Stimulated activated CD4-positive, alpha-beta T cell treated with anti-CD3 and anti-CD28 coated beads, Interleukin-1b, Interleukin-23, amount 100 ng/mL, for 24 hours (primary cell): ENCODE measurements at places on chromosomes 4 and X.

GRCh38 chrX:118904218-118904617 lies 70.2 kb upstream of the LONRF3 start:
- DNase-seq = no peak

- no peak for DNase-seq
These were observed 645.0 kb downstream of the PCDH7 start for GRCh38 chr4:31365006-31365690.

- DNase-seq = no peak
These were observed 47.9 kb downstream of the JADE3 start for GRCh38 chrX:46959985-46960700.

- peak; percentile 47 for DNase-seq
These were observed 95.6 kb downstream of the AFAP1 start for GRCh38 chr4:7843831-7844593.

- DNase-seq = no peak
These were observed 205.3 kb downstream of the ARAP2 start for GRCh38 chr4:36039026-36039425.

DNA sequence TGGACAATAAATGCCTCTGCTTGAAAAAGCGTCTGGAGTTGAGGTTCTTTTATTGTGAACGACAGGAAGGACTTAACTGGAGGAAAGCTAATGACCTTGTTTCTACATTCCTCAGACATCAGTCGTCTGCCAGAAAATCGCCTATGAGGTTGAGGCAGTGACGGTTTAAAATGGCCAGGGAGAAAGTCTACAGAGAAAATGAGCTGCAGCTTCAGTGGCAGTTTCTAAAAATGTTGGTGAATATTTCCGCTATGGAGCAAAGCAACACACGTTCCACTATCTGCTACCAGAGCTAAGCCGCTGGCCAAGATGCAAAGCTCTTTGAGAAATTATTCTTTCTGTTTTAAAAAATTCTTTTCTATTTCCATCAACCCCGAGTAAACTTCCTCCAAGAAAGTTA lies 116.9 kb upstream of the GALNT7 start:
- no peak for DNase-seq

DNA sequence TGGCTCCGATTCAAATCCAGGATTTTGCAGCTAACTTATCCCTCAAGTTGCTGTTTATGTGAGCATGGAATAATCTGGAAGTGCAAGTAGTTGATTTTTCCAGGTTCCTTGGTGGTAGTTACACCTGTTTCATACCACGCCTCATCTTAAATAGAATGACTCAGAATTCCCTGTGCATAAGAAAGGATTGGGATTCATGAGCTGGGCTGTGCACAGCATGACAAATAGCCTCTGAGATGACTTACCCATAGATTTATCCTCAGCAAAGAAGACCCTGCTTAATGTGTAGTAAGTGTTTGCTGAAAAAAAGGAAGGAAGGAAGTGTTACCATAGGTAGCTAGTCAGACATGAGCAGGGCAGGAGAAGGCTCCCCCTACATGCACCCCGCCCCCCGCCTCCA lies 777.7 kb upstream of the ADGRL3 start:
- DNase-seq = no peak

GRCh38 chr4:141432000-141432712 lies 204.2 kb upstream of the IL15 start:
- DNase-seq = no peak

- no peak for DNase-seq
These were observed 340.1 kb upstream of the CTSO start for GRCh38 chr4:156293657-156294297.

DNA sequence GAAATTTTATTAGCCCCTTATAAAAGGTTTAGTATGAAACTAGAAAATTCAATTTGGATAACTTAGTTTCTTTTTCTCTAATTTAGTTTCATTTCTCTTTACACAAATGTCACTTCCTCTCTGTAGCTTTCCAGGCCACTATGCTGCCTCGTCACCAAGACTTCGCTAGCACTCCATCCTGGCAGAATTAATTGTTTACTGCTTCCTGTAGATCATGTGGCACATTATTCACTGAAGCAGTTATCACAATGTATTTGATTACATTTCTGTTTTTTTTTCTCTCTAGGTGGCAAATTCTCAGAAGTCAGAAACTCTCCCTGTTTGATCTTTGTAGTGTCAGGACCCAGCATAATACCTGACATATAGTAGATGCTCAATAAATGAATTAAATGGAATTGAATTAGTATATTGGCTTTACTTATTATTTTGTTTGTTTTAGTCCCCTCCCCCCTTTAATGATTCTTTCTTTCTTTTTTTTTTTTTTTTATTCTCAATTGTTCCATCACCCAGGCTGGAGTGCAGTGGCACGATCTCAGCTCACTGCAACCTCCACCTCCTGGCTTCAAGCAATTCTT lies 9.3 kb upstream of the SAT1 start:
- DNase-seq = no peak

DNA sequence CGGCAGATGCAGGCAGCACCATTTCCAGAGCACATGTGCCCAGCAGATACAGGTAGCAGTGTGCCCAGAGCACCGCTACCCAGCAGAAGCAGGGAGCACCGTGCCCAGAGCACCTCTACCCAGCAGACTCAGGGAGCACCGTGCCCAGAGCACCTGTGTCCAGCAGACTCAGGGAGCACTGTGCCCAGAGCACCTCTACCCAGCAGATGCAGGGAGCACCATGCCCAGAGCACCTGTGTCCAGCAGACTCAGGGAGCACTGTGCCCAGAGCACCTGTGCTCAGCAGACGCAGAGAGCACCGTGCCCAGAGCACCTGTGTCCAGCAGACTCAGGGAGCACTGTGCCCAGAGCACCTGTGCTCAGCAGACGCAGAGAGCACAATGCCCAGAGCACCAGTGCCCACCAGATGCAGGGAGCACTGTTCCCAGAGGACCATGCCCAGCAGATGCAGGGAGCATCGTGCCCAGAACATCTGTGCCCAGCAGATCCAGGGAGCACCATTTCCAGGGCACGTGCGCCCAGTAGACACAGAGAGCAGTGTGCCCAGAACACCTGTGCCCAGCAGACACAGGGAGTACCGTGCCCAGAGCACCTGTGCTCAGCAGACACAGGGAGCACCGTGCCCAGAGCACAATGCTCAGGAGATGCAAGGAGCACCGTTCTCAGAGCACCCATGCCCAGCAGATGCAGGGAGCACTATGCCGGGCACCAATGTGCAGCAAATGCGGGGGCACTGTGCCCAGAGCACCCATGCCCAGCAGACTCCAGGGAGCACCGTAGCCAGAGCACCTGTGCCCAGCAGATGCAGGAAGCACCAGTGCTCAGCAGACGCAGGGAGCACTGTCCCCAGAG lies 236.4 kb downstream of the DHRSX start:
- no peak for DNase-seq

DNA sequence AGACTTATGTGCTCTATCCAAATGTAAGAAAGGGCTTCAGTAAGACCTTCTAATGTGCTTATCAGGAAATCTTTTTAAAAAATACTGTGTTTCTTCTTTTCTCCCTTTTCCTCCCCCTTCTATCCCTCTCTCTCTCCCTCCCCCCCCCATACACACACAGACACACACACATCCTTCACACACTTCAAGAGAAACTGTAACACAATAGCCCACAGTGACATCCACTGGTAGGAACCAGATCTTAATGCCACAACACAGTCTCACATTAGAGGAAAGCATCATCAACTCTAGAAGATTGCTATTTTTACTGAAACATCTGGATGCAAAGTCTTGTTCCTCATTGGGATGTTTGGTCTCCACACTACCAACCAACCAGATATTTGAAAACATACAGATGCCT lies 4.6 kb downstream of the PCDH19 start:
- no peak for DNase-seq

DNA sequence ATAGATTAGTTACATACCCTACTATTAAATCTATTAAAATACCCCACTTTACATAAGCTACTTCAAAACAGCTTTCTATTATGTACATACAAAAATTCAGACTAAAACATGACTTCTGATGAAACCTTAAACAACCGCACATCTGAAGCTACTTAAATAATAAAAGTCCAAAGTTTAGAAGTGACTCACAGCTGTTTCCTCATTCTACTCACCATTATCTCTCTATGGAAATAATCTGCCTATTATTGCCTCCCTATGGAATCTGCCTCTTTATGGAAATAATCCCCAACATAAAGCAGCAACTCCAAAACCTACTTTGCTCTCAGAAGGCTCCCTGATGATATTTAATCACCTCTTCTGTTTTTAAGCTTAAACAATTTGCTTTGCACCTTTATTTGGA lies 15.7 kb upstream of the BANK1 start:
- no peak for DNase-seq

- DNase-seq = no peak
These were observed 338.7 kb downstream of the FBXW7 start for GRCh38 chr4:152197211-152197610.

- no peak for DNase-seq
These were observed 561.5 kb downstream of the ANKRD50 start for GRCh38 chr4:124151031-124151430.

GRCh38 chr4:88029556-88029955 lies 22.1 kb downstream of the PKD2 start:
- no peak for DNase-seq

DNA sequence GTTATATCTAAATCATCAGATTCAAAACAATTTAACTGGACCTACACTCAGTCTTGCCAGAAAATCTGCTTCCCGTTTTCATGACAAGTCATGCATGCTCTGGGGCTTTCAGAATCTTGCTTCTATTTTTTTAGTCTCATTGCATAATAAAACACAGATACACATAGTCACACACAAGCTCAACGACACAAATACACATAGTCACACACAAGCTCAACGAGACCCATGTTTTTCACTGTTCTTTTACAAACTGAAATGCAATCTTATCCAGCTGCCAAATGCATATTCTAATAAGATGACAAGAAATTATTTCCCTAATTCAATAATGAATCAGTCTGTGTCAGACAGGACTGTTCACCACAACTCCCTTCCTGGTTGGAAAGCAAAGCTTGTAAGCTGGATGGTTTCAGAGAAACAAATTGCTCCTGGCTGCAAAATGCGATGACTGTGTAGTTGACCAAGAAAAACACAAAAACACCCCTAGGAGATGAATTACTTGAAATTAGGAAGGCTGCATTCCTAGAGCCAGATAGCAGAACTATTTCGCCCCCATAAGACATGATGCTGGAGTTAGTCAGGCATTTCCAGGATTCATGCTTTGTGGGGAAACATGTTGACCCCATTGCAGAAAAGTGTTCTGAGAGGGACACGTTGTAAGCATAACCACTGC lies 208.7 kb downstream of the CHIC2 start:
- DNase-seq = no peak

DNA sequence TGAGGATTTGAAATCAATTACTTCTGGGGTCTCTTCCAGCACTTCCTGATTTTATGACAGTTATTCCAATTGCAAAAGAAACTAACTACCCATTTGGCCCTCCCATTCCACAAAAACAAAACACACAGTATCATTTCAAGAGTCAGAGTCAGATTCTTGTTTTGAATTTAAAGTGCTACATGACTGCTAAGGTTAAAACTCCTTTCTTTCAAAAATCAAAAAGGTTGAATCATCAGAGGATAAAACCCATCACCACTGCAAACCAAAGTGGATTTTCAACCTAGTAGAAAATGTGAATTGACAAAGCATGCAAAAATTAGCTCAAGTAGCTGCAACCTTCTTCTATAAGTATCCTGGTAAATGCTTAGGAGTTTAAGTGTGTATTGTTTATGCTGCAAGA lies 67.4 kb downstream of the DHX15 start:
- no peak for DNase-seq

DNA sequence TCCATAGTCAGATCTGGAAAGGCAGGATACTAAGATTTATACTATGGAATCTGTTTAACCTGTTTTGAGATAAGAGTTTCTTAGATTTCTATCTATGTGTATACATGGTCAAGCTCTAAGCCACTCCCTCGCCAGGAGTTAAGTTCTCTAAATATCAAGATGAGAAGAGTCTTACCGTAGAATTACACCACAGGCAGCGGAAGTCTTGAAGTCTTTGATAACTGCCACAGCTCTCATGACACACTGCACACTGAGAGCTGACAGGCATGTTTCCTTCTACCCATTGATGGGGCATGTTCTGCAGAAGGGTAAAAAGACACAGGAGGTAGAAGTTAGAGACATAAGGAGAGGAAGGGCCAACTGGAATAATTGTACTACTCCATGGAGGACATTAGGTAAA lies 67.7 kb downstream of the DGKK start:
- no peak for DNase-seq

DNA sequence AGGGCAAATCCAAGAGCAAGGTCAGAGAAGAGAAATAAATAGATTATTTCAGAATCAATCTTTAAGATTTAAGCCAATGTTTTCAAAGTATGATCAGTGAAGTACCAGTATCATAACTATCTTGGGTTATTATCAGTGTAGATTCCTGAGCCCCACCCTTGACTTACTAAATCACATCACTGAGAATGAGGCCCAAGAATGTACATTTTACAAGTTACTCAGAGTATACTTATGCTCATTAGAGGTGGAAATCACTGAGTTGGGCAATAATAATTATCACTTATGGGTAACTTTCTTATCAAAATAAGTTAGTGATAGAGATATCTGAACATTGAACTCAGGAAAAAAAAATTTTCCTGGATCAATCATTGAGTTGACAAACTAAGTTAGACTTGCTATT lies 121.6 kb upstream of the NOCT start:
- DNase-seq = no peak

GRCh38 chr4:173135241-173135847 lies 33.3 kb upstream of the GALNT7 start:
- no peak for DNase-seq

GRCh38 chr4:123747016-123747415 lies 350.4 kb downstream of the SPRY1 start:
- DNase-seq = no peak

DNA sequence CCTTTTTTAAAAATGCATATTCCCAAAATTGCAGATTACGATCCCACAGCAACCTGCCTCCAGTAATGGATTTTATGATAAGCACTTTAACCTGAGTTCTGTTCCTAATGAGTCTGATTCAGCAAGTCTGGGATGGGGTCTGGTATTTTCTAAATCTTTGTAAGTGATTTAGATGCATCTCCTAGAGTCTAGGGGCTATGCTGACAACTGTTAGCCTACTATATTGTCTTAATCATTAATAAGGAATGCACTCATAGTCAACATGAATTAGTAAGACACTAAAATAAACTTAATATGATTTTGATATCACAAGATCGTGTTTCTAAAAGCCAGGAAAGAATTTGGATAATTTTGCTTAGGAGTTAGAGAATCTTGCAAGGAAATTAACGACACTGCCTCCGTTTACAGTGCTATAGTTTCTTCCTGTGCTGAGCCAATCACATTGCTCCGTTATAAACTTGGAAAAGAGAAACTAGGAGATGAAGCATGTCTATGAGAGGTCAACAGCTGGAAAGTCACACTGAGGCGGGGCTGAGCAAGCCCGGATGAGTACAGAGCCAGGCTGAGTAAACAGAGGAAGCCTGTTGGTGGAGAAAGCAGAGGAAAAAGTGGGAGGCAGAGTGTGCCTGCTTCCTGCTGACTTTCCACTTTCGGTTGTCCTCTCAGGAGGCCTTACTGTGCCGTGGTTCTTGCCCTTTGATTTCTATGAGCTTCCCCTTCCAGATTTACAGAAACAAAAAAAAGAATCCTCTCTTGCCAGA lies 5.4 kb downstream of the SCARB2 start:
- DNase-seq = no peak
